Activated CD8-positive, alpha-beta memory T cell treated with anti-CD3 and anti-CD28 coated beads for 1 hour (primary cell): ENCODE measurements at places on chromosomes 6 and 20.

GRCh38 chr6:109348226-109348625 is 34.0 kb downstream of the CD164 start:
- DNase-seq: no peak

DNA sequence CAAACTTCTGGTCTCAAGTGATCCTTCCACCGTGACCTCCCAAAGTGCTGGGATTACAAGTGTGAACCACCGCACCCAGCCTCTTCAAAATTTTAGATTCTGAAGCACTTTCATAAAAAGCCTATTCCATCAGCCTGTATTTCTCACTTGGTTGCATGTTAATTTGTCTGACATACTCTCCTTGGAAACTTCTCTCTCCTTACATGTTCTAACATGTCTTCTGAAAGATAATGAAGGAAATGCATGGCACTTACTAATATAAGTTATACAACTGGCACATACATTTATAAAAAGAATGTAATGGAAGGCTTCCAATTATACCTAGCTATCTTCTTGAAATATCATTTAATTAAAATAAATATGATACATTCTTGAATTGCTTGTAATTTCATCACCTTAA is 597.5 kb downstream of the TBC1D32 start:
- DNase-seq: no peak

- DNase-seq: no peak
Measured at GRCh38 chr20:4782378-4782772, 60.7 kb downstream of the PRND start.

- no peak for DNase-seq
Measured at GRCh38 chr6:115717062-115717461, 343.6 kb downstream of the FRK start.

DNA sequence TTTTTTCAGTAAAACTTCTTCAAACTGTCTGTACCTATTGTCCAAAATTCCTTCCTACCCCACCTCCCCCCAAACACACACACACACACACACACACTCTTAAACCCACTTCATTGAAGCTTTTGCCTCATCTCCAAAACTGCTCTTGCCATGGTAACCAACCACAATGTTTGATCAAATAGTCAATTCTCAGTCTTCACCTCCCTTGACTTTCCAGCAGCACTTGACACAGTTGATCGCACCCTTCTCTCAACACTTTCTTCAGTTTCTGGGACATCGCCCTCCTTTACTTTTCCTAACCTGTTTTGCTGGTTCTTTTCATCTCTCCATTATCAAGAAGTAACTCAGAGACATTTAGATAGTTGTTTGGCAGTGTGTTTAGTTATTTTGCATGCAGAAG is 71.5 kb upstream of the COL21A1 start:
- no peak for DNase-seq

- no peak for DNase-seq
Measured at GRCh38 chr6:44105146-44105545, 22.1 kb downstream of the MRPL14 start.

GRCh38 chr20:3753098-3753497 is 14.5 kb downstream of the ADISSP start:
- no peak for DNase-seq

DNA sequence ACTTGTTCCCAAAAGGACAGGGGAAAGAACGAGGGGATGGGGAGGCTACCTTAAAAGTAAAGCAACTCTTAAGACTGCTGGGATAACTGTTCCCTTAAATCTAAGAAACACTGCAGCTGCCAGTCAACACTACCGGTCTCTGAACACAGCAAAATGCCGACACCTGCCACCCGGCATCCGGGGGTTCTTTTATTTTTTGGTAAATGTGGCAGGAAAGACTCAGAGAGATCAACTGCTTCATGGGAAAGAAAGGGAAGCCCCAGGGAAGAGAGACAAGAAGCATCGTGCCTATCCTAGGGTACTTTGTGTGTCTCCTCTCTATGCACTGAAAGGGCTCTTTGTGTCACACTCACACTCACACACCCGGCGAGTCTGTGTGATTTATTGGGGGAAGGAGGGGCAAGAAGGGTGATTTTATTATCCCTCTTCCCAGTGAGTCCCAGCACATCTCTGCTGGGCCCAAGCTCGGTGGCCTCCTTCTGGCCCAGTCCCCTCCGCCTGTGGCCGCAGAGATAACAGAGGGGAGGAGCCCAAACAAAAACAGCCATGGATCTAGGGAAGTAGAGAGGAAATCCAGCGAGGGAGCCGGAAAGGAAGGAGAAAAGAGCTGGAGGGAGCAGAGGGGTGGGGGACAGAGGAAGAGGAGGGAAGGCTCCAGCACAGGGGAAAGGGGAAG is 1.4 kb downstream of the FYN start:
- no peak for DNase-seq

- DNase-seq: no peak
Measured at GRCh38 chr6:129882510-129883023, 21.5 kb upstream of the TMEM244 start.

DNA sequence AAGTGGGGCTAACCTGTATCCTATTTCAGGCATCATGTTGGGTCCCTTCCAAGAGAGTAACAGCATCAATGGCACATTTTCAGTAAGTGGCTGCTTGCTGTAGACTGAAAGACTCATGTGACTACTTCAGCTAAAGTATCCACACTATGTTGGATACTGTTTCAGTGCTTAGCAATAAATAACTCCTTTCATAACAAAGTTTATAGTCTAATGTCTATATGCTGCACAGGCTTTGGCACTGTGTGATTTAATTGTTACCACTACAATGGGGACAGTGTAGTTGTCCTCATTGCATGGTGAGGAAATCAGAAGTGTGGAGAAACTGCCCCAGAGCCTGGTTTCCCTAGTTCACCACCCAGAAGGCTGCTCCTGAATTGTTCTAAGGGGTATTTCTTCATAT is 318.0 kb upstream of the PTCHD4 start:
- DNase-seq: no peak

GRCh38 chr6:40444811-40445210 is 142.4 kb downstream of the LRFN2 start:
- DNase-seq: no peak

GRCh38 chr6:135087803-135088202 is 33.2 kb upstream of the HBS1L start:
- DNase-seq: no peak

DNA sequence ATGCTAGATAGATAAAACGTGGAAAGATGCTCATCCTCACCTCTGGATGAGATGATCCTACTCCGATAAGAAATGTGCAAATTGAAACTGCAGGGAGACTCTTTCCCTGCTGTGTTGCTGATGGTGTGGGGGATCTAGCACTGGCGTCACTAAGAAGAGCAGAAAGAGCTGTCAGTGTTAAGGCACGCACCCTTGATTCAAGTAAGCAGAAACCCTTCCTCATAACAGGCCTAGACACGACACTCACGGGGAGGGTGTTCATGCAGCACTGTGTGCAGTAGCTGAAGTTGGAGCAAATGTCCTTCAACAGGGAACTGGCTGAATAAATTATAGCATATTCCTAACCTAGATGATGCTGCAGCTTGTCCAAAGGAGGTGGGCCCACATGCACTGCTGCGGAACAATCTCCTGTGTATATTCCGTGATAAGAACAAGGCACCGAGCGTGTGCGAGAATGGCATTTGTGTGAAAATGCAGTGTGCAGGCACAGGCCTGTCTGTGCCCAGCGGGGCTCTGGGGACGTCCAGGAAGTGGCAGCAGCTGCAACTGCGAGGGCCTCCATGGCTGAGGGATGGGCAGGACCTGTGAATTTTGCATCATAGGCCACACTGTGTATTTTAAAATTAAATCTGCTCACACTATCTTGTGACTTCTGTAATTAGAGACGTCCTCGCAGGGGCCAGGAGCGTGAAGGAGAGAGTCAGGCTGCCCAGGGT is 64.0 kb downstream of the TCP11 start:
- DNase-seq: no peak

DNA sequence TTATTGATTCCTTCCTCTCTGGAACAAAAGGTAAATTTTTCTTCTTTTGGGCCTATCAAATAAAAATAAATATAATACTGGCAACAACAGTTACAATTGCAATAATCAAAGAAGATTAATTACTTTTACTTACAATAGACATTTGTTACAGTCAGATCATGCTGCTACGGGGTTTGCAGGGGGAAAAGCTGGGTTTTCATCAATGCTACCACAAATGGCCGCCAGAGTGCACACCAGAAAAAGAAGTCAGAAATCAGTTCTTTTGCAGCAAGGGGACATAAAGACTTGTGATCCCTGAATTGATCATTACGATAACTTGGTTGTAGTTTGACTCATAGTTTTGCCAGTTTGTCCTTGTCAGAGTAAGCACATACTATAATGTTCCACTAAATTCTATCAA is 714.5 kb upstream of the EYS start:
- DNase-seq: no peak

GRCh38 chr6:140697585-140697984 is 1323.1 kb upstream of the CITED2 start:
- no peak for DNase-seq
